ENCODE measurements at places on chromosomes 12 and 14. TPM values are rescaled to one million over a fixed set of nuclear protein-coding genes. Genes with fewer than 3 reads are reported as not detected.

- H3K36me3 ChIP-seq = no peaks in the 10 kb centered on the region
- DNase-seq = peak; percentile 58
- H3K27ac ChIP-seq = peak overlapping the region; percentile 57
- H3K4me3 ChIP-seq = peak overlapping the region; percentile 9
- H3K27me3 ChIP-seq = no peaks in the 10 kb centered on the region
- H3K4me1 ChIP-seq = peaks cover 4% of the 10 kb centered on the region
These were observed 155.4 kb upstream of the PDE3A start for GRCh38 chr12:20212658-20213555.

DNA sequence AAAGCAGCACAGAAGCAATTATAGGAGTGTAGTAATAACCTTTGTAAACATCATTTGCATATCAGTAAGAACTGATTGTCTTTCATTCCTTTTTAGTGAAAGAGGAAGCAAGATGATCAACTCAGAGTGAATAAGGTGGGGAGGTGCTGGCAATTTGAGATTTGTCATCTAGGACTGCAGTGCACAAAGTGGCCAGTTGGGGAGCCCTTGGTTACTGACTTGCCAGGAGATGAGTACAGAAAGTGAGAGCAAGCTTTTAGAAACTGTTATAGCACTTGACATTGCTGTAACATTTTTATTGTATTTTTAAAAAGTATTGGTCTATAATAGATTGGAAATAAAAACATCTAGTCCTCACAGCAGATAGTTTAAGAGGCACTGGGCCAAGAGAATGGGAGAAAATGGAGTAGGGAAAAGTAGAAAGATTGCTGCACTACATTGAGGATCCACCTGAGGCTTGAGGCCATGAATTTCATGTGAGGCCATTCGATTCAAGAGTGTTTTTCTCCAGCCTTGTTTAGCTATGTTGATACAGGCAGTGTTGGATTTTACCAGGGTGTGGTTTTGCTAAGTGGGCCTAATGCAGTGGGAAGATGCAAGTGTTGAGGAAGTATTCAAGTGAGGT lies 98.2 kb downstream of the SNAPC1 start:
- no peak for DNase-seq
- no peak overlapping the region for H3K4me3 ChIP-seq
- no peak overlapping the region for H3K27ac ChIP-seq
- no peaks in the 10 kb centered on the region for H3K36me3 ChIP-seq

- no peaks in the 10 kb centered on the region for H3K36me3 ChIP-seq
- DNase-seq = no peak
- no peaks in the 10 kb centered on the region for H3K27me3 ChIP-seq
- no peak overlapping the region for H3K27ac ChIP-seq
These were observed 16.2 kb downstream of the SLC2A14 start for GRCh38 chr12:7856516-7856915.

The MSRB3 gene
- 59.8 TPM for total RNA-seq

The VRTN gene
- total RNA-seq = not detected
